ENCODE measurements at places on chromosomes 2 and 18.
A peak's percentile ranks its signal among the peaks of the same experiment; 100 is the strongest.

GRCh38 chr18:45046961-45047360 is 366.3 kb downstream of the SETBP1 start:
- no peak for DNase-seq

DNA sequence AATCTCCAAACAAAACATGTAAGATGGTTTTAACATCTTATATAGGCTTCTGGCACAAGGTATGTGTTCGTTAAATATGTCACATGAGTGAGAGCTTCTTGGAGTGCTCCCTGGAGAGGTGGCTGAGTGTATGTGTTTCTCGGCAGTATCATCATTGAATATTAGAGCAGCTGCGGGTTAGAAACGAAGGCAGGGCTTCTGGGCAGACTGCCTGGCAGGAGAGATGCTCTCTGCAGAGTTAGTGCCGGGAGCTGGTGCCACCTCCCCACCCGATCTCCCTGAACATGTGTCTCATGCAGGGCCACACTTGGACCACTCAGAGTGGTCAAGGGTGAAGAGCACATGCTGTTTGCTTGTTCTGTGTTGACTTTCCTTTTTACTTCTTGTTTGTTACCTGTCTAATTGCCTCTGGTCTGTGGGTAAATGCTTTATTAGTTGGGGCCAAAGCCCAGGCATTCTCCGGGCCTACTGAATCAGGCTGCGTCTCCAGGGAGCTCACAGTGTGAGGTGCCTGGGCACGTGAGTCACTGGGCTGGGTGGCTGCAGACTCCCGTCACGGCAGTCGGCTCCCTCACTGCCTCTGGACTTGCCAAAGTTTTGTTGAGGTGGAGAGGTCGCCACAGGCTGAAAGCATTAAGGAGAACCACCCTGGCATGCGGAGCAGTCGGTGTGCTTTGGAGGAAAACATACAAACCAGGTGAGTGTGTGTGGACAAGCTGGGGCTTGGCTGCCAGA is 246.6 kb downstream of the FHOD3 start:
- no peak for DNase-seq

DNA sequence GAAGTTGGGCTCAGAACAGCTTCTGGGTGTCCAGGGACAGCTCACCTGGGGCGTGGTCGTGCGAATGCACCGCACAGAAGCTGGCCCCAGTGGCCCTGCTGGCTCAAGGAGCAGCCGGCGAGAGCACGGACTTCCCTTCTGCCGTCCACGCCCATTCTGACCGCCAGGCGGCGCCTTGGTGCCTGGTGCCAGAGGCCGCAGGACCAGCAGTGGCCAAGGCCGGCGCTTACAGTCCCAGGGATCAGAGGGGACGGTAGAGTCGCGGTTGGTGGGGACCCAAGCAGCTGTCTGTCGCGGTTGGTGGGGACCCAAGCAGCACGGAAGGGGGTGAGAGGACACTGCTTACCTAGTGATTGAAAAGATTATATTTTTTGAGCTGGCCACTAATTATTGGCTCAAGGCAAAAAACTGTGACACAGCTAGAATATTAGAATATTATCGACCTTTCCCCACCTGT is 25.7 kb downstream of the NPPC start:
- peak; percentile 18 for DNase-seq

- no peak for DNase-seq
These were observed 22.6 kb downstream of the SNRPD1 start for GRCh38 chr18:21634588-21635199.

- no peak for DNase-seq
These were observed 77.7 kb upstream of the APCDD1 start for GRCh38 chr18:10376731-10377130.

DNA sequence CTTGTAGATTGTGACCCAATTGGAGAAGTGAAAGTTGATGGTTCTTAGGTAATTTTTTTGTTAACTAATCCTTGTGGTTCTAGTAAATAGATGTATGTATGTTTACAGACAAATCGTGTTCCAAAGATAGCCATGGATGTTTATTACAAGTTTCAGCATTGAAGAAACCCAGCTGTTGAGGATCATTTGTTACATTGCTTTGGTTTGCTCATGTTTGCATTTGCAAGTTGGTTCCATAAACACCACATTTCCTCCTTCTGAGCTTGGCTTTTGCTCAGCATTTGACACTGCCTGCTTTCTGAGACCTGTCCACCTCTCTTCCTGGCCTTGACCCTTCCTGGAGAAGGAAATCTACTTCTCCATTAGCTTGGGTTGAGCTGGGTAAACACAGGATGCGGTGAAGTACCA is 1.8 kb upstream of the CCDC68 start:
- DNase-seq = no peak

GRCh38 chr18:75066021-75066880 is 142.7 kb downstream of the PTGR3 start:
- DNase-seq = no peak

DNA sequence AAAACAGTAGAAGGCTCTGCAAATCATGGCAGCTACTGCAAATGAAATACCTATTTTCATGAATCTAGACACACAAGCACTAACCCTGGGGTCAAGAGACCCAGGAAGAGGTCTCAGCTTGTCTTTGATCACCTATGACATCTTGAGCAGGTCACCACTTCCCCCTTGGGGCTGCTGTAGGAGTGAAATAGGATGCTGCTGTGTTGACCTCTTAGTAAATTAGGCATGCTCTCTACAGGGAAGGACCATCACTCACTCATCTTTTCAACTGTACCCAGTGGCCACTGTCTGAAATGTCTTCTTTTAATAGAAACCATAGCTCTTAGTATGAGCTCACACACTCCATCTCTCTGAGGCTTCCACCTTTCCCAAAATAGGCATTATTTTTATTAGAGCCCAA is 83.8 kb downstream of the NCK2 start:
- no peak for DNase-seq

DNA sequence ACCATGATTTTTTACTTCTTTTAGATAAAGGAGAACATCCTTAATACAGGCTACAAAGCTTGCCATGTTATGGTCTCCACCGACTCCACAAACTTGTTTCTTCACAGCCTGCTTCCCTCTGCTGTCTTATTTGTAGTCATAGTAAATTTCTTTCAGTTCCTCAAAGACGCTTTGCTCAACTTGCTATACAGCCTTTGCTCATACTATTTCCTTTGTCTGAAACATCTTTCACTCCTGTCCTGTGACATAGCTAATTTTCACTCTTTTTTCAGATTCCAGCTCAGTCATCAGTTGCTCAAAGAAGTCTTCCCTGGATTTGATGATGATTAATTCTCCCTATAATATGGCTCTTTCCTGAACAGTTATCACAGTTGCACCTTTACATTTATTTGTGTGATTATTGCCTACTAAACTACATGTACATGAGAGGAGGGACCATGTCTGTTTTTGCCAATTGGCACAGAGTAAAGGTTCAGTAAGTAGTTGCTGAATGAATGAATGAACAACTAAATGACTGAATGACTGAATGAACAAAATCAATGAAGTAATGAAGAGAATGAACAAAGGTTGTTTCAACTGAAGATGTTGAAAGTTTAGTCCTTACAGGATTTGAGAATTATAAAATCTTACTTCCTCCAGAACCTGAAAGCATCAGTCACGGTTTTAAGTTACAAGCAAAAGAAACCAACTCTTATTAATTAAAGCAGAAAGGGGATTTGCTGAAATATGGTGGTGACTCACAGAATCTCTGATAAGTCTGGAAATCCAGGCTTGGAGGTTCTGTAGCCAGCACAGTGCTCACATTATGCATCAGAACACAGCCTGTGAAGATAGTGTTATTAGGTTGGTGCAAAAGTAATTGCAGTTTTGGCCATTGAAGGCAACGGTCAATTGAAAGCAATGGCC is 186.4 kb upstream of the FAM98A start:
- no peak for DNase-seq

GRCh38 chr18:35376393-35376741 is 770 bp downstream of the ZNF396 start:
- DNase-seq = no peak

- no peak for DNase-seq
These were observed 10.0 kb upstream of the DUSP19 start for GRCh38 chr2:183068561-183068960.

DNA sequence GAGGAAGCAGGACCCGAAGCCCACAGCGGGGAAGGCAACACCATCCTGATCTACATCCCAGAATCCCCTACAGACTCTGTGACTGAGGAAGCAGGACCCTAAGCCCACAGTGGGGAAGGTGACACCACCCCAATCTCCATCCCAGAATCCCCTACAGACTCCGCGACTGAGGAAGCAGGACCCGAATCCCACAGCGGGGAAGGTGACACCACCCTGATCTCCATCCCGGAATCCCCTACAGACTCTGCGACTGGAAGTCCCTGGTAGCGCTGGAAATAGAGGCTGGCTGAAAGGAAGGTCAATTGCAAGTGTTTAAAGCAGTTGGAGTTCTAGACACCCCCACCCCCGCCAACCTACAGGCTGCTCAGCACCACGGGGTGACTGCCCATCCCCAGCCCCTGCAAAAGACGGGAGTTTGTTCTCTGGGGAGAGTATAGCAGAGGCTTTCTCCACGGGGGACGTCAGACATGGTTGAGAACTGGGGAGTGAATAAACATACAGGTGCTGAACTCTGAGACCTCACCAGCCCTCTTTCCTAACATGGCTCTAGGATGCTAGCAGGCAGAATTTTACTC is 21.0 kb downstream of the CIB4 start:
- DNase-seq = no peak

DNA sequence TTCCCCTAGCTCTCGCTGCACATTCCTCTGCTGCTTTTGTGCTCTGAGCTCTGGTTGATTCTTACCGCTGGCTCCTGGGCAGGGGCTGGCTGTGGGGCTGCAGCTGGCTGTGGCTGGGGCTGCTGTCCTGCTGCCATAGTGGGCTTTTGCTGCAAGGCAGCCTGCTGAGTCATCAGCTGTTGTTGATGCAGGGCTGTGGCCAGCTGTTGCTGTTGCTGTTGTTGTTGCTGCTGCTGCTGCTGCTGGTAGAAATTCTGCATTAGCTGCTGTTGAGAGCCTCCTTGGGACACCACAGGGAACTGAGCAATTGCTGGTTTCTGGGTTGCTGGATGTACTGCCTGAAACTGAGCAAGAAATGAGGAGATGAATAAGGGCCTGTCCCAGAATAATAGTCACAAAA is 77.2 kb upstream of the NFU1 start:
- no peak for DNase-seq

- DNase-seq = no peak
These were observed 111.5 kb upstream of the GLI2 start for GRCh38 chr2:120624061-120624737.

DNA sequence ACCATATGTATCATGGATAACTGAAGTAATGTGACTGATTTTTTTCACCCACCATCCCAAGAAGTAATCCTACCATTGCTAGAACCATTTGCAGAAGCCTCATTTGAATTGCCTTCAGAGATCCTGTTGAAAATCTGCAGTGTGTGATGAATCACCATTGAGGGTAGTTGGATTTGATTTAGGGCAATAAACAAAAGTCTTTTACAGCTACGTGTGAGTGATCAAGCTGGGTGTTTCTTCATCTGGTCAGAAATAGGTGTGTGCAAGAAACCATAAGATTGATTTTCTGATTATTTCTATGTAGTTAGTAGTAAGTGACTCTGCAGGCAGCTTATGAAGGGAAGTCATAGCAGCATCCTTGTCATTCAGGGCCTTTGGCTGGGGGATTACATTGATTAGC is 159.6 kb downstream of the MGAT5 start:
- no peak for DNase-seq

- DNase-seq = no peak
These were observed 9.5 kb downstream of the ZEB2 start for GRCh38 chr2:144510294-144510991.

DNA sequence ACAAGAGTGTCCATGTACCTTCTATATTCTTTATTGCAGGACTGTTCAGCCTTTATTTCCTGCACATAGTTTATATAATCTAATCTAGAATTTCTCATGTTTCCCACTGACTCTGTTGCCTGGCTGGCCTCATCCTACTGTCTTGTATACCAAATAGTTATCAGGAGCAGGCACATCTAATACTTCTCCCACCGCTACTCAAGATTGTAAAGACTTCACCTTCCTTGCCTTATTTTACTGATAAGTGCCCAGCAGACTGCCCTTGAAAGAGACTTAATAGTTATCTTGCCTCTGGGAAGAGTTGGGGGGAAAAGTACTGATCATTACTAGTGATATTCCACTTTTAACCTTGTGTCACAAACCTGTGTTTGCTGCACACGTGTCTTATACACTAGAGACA is 26.1 kb upstream of the AAK1 start:
- DNase-seq = no peak

- DNase-seq = no peak
These were observed 52.7 kb downstream of the NAB1 start for GRCh38 chr2:190701586-190701985.

DNA sequence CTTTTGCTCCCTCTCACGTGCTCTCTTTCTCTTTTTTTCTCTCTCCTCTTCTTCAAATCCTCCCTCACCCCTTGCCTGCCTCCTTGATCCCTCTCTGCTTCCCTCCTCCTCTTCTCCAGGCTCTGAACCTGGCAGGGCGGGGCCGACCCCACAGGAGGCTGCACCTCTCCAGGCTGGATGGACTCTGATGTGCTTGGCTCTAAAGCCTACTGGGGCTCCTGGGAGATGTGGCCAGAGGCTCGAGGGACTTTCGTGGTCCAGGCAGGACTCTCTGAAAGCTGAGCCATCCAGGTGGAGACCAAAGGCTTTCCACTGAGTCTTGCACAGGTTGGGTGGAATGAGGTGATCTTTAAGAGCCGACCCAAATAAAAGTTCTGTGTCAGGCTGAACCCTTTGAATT is 25.4 kb downstream of the DYSF start:
- no peak for DNase-seq

- no peak for DNase-seq
These were observed 212.7 kb downstream of the DYM start for GRCh38 chr18:49247781-49248180.

- DNase-seq = no peak
These were observed 63.2 kb downstream of the GNAL start for GRCh38 chr18:11752116-11752911.

- no peak for DNase-seq
These were observed 5.9 kb downstream of the CTLA4 start for GRCh38 chr2:203873461-203873860.

GRCh38 chr2:635687-636621 is 41.3 kb downstream of the TMEM18 start:
- DNase-seq = no peak

DNA sequence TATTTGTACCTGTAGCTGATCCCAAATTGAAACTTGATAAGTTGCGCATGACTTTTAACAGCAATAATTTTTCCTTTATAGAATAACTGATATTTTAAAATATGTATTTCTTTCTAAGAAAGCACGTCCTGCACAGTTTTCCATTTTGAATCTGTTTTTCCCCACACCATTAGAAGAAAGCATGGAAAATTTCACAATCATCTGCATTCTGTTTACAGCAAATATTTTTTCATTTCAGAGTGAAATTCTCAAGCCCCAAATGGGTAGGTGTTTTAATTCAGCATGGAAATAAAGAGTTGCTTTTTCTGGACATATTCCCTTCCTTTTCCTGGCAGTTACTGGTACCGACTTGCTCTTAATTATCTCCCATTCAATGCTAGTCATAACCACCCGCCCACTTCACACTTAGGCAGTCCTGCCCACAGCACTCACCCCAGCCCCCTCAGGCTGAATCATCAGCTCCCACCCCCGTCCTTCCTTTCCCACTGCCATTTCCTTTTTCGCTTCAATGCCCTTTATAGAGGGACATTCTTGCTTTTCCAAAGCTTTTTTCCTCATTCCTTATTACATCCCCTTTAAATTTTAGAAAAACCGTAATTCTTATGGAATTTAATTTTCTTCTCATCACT is 89.2 kb upstream of the GLS start:
- peak; percentile 51 for DNase-seq

Measured in activated CD4-positive, alpha-beta T cell treated with anti-CD3 and anti-CD28 coated beads, Interleukin-2, amount 50 U/mL, for 4 hours (primary cell).